ENCODE measurements at places on chromosomes 16 and 17.

DNA sequence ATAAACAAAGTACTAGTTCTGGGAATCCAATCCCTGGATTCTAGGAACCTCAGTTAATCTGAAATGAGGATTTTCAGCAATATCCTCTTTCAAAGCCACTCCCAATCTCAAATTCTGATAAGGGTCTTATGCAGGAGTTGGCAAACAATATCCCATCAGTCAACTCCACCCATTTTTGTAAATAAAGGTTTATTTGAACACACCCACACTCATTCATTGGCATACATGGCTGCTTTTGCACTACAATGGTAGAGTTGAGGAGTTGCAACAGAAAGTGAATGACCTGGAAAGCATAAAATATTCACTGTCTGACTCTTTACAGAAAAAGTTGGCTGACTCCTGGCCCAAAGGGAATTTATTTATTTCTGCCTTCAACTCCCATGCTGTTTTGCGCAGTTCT is 157.7 kb upstream of the CDH11 start:
- H3K4me1 ChIP-seq, result no peaks in the 10 kb centered on the region
- H3K27me3 ChIP-seq, result no peaks in the 10 kb centered on the region
- no peak overlapping the region for H3K27ac ChIP-seq

DNA sequence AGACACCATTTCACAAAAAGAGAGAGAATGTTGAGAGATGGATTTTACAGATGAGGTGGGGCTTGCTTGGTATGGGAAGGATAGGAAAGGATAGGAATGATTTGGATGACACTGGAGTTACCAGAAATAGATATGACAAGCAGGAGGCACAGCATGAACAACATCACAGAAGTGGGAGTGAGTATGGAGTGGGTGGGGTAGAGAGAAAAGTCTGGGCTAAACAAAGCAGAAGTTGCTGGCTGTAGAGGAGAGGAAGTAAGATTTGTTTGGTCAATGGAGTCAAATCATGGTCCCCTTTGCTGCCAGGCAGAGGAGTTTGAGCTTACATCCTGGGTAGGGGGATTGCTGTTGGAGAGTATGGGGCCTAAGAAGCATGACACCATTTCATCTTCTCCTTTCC is 101.7 kb downstream of the VAT1L start:
- no peaks in the 10 kb centered on the region for H3K27me3 ChIP-seq
- no peak for DNase-seq
- H3K4me3 ChIP-seq, result no peak overlapping the region
- H3K36me3 ChIP-seq, result no peaks in the 10 kb centered on the region
- H3K27ac ChIP-seq, result no peak overlapping the region

- H3K27ac ChIP-seq, result no peak overlapping the region
- no peak overlapping the region for H3K4me3 ChIP-seq
- DNase-seq, result no peak
- H3K36me3 ChIP-seq, result no peaks in the 10 kb centered on the region
- H3K27me3 ChIP-seq, result no peaks in the 10 kb centered on the region
Measured at GRCh38 chr16:4976611-4977145, 18.5 kb downstream of the SEC14L5 start.

- peak overlapping the region; percentile 73 for H3K27ac ChIP-seq
- peaks cover 49% of the 10 kb centered on the region for H3K4me1 ChIP-seq
- no peaks in the 10 kb centered on the region for H3K27me3 ChIP-seq
- H3K36me3 ChIP-seq, result peaks cover 30% of the 10 kb centered on the region
Measured at GRCh38 chr17:48068491-48068961, 20.4 kb downstream of the NFE2L1 start.

DNA sequence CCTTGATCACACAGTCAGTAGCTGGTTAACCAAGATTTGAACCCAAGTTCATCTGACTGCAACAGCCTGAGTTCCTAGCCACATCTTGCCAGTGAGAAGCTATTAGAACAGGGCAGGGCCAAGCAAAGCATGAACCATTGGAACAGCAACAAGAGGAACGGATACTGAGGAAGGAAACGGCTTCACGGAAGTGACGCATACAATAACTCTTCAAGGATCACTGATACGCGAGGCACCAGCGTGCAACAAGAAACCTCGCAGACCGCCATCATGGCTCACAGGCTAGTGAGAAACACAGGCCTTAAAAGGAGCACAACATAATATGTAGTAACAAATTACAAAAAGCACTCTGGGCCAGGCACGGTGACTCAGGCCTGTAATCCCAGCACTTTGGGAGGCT is 114.9 kb downstream of the CDYL2 start:
- H3K36me3 ChIP-seq, result no peaks in the 10 kb centered on the region
- H3K4me3 ChIP-seq, result no peak overlapping the region
- H3K4me1 ChIP-seq, result no peaks in the 10 kb centered on the region

GRCh38 chr17:50482516-50482915 is 3.9 kb downstream of the RSAD1 start:
- peaks cover 8% of the 10 kb centered on the region for H3K4me1 ChIP-seq
- H3K36me3 ChIP-seq, result no peaks in the 10 kb centered on the region
- DNase-seq, result peak; percentile 99
- H3K27me3 ChIP-seq, result no peaks in the 10 kb centered on the region

DNA sequence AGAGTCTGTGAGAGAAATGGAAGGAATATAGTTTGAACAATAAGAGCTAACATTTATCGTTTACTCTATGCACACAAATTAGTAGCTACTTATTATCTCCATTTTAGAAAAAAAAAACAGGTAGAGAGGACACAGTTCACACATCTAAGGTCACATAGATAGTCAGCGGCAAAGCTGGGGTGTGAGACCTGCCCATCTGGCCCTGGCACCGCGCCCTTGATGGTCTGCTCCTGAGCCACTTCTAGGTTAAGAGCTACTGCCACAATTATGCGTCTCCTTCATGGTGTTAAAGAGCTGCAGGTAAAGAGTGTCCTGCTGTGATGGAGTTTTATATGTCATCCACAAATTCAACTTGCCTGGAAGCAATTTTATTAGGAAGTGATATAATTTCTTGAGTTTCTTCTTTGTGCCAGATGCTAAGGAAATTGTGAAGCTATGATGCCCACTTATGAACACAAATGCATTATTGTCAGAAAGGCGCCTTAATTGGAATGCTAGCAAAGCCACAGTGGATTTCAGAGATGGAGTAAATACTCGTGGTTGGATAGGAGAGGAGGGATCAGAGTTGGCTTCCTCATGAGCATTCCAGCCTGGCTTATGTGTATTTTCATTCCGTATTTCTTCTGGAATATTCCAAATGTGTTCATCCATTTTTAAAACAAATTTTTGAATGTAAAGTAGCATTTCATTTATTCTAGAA is 21.3 kb upstream of the MFSD6L start:
- no peaks in the 10 kb centered on the region for H3K36me3 ChIP-seq
- H3K4me1 ChIP-seq, result no peaks in the 10 kb centered on the region
- H3K27me3 ChIP-seq, result 0 out of 2 replicates have a peak, but pooled peaks cover 3% of the 10 kb centered on the region

DNA sequence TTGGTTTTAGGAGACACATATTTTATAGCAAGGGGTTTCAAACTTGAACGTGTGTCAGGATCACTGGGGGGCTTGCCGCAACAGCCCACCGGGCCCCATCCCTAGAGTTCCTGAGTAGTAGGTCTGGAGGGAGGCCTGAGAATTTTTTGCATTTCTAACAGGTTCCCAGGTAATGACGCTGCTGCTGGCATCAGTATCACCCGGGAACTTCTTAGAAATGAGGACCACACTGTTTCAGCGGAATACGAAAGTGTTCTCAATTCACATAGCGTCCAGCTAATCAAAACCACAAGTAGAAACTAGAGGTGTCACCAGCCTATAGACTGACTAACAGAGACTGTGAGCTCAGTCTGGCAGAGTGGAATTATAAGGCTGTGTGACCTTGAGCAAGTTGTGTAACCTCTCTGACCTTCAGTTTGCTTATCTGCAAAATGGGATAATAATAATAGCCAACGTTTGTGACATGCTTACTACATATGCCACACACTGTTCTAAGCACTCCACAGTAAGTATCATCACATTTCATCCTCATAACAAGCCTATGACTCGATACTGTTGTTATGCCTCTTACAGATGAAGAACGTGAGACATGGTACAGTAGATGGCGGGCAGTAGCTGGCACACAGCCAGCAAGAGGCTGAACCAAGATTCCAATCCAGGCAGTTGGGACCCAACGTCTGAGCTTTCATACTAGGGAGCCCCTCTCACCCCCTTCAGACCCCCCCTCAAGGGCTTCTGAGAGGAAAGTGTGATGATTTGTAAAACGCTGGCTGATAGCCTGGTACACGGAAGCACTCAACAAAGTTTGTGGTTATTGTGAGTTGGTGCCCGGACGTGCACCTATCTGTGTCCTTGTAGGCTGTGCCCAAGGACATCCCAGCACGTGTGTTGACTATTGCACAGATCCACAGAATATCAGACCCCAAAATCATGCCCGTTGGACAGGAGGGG is 4.6 kb upstream of the ICAM2 start:
- no peaks in the 10 kb centered on the region for H3K27me3 ChIP-seq
- H3K36me3 ChIP-seq, result no peaks in the 10 kb centered on the region
- H3K4me3 ChIP-seq, result no peak overlapping the region
- no peak overlapping the region for H3K27ac ChIP-seq
- H3K4me1 ChIP-seq, result no peaks in the 10 kb centered on the region

GRCh38 chr16:84989749-84990620 is 21.4 kb downstream of the ZDHHC7 start:
- no peaks in the 10 kb centered on the region for H3K27me3 ChIP-seq
- peaks cover 15% of the 10 kb centered on the region for H3K36me3 ChIP-seq
- no peak overlapping the region for H3K27ac ChIP-seq
- peaks cover 42% of the 10 kb centered on the region for H3K4me1 ChIP-seq
- DNase-seq, result no peak
- no peak overlapping the region for H3K4me3 ChIP-seq

DNA sequence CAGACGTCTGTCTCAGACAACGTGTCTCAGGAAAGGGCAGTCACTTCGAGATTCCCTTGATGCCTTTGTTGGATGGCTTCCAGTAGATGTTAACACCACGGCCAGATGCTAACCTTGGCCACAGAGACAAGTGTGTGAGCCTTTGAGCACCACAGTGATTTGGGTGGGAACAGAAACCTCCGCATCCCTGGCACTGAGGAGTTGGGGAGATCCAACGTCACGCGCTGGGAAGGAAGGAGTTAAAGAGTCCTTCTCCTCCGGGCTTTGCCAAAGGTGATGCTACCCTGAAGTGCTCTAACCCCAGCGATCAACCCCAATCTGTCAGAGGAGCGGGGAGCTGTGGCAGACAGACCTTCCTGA is 3.0 kb upstream of the ABR start:
- H3K36me3 ChIP-seq, result no peaks in the 10 kb centered on the region
- peaks cover 12% of the 10 kb centered on the region for H3K4me1 ChIP-seq
- H3K27ac ChIP-seq, result no peak overlapping the region
- H3K4me3 ChIP-seq, result no peak overlapping the region
- H3K27me3 ChIP-seq, result no peaks in the 10 kb centered on the region

- peak; percentile 72 for DNase-seq
- H3K27ac ChIP-seq, result peak overlapping the region; percentile 29
- no peaks in the 10 kb centered on the region for H3K27me3 ChIP-seq
- H3K4me1 ChIP-seq, result peaks cover 16% of the 10 kb centered on the region
Measured at GRCh38 chr17:1177016-1177700, 2.6 kb downstream of the ABR start.

- H3K27ac ChIP-seq, result no peak overlapping the region
- no peak overlapping the region for H3K4me3 ChIP-seq
- no peaks in the 10 kb centered on the region for H3K27me3 ChIP-seq
Measured at GRCh38 chr16:19911747-19912454, 27.3 kb upstream of the GPRC5B start.

DNA sequence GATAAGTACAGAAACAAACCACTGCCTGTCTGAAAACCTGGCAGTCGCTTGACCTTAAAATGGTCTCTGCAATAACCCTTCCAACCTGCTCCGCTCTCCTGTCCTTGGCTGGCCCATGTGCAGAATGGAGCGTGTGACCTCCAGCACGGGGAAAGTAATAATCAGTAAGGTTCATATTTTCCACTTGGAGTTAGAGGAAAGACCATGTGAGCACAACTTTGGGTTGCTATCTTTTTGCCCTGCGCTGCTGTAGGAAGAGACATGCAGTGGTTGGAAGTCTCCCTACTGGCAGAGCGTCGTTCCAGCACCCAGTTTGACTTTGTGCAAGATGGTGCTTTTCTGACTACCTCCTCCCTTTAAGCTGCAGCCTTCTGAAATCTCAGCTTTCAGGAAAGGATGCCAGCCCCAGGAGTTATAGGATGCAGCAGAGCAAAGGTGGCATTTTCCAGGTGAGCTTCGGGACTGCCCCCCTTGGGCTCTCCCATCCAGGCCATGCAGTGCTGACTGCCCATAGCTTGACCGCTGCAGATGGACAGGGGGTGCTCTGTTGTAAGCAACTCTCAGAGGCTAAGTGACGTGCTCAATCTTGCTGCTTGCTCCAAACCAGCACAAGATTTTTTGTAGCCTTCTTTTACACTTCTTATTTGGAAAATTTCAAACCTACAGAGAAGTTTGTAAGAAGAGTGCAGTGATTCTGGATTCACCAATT is 110.7 kb upstream of the NOL11 start:
- H3K4me1 ChIP-seq, result peaks cover 6% of the 10 kb centered on the region
- H3K27ac ChIP-seq, result no peak overlapping the region
- no peaks in the 10 kb centered on the region for H3K27me3 ChIP-seq
- no peak for DNase-seq
- H3K4me3 ChIP-seq, result no peak overlapping the region
- no peaks in the 10 kb centered on the region for H3K36me3 ChIP-seq

DNA sequence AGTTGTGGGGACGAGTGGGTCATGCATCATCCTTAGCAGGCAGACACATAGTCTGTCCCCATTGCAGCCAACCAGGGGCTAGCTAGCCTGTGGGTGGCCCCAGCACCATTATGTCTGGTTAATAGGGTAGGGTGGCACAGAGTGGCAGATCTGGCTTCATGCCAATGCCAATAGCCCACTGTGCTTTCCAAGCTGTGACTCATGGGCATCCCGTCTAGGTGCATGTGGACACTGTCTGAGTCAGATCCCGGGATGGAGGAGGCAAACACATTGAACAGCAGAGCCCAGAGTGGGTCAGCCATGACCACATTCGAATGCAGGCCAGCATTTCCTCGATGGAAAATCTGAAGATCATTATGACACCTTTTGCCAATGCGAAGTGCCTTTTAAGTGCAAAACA is 2.5 kb downstream of the HS3ST2 start:
- no peak overlapping the region for H3K4me3 ChIP-seq
- no peaks in the 10 kb centered on the region for H3K36me3 ChIP-seq
- no peak overlapping the region for H3K27ac ChIP-seq
- H3K27me3 ChIP-seq, result peaks cover 18% of the 10 kb centered on the region

DNA sequence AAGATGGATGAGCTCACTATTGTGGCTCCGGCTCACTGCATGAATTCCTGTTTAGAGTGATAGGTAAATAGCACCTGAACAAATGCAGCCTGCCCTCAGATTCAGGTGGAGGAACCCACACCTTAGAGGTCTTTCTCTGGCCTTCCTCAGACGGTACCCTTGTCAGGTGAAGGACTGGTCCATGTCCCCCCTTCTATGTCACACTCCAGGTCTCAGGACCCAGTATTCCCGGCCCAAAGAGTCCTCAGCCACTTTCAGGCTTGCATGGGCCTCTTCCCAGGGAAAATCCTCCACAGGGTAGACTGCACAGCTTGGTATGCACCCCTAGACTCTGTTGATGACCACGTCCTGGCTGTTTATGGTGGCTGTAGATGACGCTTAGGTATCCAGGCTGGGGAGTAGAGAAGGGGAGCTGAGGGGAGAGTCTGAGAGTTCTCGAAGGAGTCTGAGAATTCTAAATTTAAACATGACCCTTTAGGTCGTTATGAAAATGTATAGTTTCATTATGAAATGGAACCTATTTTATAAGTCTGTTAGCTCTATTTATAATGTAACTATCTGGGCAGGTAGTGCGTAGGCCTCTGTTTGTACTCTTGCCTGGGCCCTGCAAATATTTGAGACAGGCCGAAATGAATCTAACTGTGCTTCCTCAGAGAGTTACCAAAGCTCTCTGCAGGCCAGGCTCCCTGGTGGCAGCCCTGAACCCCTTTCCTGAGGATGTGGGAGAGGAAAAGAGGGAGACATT is 32.5 kb upstream of the CCR7 start:
- 0 out of 2 replicates have a peak, but pooled peaks cover 16% of the 10 kb centered on the region for H3K27me3 ChIP-seq
- no peak overlapping the region for H3K4me3 ChIP-seq

GRCh38 chr17:81365601-81366585 is 29.4 kb upstream of the BAHCC1 start:
- H3K4me3 ChIP-seq, result peak overlapping the region; percentile 70
- H3K27me3 ChIP-seq, result no peaks in the 10 kb centered on the region
- no peak overlapping the region for H3K27ac ChIP-seq
- no peak for DNase-seq
- no peaks in the 10 kb centered on the region for H3K4me1 ChIP-seq

Data from GM23248 (cell line).